Inflammatory macrophage treated with lipopolysaccharide for 4 hours (primary cell): ENCODE measurements at places on chromosomes 1 and 21.
A peak's percentile ranks its signal among the peaks of the same experiment; 100 is the strongest.

GRCh38 chr1:158996998-158997397, 12.7 kb upstream of the IFI16 start:
- DNase-seq = no peak

GRCh38 chr21:35478161-35479064, 429.3 kb upstream of the RUNX1 start:
- peak; percentile 88 for DNase-seq

GRCh38 chr1:87916965-87917364, 588.3 kb downstream of the LMO4 start:
- no peak for DNase-seq

DNA sequence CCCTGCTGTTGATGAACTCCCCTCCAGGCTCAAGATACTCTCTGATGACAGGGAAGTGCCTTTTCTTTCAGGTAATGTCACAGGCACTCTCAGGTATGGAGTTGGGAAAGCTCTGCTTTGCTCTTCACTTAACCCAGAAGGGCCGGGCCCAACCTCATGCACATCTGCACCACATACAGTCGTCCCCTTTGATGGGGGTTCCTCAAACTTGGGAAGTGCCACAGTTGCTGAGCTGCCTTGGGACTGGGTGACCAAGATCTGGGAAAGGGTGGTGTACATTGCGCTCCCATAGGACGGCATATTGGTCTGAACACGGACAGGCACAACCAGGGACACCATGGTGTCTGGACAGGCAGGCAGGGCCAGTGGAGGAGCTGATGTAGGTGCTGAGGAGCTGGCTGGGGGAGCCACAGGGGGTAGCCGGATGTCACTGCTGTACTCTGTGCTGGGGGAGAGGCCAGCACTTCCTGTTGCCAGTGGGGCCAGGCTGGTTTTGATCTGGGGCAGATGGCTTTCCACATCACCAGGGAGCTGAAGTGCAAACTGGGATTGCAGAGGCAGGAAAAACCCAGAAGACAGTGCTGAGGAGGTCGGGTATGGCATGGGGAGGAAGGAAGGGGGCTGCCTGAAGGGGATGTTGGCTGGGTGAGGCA, 96.2 kb upstream of the EDN2 start:
- no peak for DNase-seq

- DNase-seq = no peak
Observed at GRCh38 chr1:208045463-208046260, 134.7 kb upstream of the CD34 start.

DNA sequence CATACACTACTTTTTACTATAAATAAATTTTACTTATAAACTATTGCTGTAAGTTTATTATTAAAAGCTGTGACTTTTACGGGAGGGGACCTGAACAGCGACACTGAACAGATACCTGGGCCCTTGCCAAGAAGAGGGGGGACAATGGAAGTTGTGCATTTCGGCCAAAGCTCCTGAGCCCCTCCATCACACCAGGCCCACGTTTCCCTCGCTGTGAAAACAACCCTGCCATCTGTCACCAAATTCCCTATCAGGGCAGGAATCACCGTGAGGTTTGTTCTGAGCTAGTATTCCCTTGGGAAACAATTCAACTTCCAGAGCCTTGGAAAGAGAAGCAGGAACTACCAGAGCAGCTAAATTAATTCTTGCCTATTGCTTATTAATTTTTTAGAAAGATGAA, 37.0 kb downstream of the VTCN1 start:
- DNase-seq = no peak

- DNase-seq = no peak
Observed at GRCh38 chr1:196467230-196467925, 140.9 kb downstream of the KCNT2 start.

DNA sequence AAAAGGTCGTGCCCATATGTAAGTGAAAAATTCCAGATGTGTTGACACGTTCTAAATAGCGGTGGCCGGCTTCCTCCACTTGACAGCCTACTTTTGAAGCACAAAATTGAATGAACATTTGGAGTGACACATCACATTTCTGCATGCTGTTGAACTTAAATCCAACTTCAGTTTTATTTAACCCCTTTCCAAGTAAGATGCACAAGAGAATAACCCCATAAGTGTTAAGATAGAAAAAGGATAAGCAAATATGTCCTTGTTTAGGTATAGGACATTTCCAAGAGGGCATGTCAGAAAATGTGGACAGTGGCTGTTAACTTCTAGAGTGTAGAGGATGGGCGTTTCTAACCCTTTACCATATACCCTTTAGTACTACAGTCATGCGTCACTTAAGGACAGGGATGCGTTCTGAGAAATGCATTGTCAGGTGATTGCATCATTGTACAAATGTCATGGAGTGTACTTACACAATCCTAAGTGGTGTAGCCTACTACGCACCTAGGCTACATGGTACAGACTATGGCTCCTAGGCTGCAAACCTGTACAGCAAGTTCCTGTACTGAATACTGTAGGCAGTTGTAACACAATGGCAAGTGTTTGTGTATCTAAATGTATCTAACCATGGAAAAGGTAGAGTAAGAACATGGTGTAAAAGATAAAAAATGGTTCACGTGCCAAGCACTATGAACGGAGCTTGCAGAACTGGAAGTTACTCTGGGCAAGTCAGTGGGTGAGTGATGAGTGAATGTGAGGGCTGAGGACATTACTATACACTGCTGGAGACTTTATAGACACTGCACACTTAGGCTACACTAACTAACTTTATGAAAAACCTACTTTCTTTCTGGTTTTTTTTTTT, 9.3 kb upstream of the FAM89A start:
- DNase-seq = peak; percentile 48

GRCh38 chr1:193537266-193538002, 351.0 kb upstream of the B3GALT2 start:
- peak; percentile 82 for DNase-seq

DNA sequence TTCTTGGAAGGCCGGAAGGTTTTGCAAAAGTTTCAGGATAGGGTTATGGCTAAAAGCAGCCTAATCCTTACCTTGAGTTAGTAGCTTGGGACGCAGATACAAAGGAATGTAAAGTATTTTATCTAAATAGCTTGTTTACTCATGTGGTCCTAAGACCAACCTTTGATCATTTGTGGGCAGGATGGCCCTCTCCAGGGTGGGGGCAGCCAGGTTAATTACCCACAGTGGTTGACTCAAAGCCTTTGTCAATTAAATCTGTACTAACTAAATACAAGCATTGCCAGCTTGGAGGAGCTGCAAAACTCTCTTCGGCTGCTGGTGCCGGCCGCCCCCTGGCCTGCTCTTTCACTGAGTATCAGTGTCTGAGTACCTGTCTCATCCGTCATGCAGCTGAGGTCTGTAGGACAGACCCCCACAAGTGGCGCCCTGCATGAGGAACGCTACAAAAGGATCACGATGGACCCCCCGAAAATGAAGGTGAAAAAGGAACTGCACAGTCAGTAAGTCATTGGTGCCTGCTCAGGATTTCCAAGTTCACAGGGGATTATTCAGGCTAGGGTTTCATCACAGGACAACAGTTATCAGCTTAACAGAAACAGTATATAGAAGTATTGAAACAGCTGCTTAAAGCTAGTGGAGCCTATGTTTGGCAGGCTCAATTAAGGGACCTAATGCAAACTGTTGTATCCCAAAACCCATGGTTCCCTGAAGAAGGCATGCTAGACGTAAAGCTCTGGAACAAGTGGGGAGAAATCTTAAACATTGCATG, 212.5 kb upstream of the MAP1LC3C start:
- DNase-seq = no peak

GRCh38 chr1:80218112-80218511, 1211.6 kb upstream of the ADGRL4 start:
- peak; percentile 22 for DNase-seq

GRCh38 chr1:178733972-178734371, 8.9 kb downstream of the RALGPS2 start:
- no peak for DNase-seq

DNA sequence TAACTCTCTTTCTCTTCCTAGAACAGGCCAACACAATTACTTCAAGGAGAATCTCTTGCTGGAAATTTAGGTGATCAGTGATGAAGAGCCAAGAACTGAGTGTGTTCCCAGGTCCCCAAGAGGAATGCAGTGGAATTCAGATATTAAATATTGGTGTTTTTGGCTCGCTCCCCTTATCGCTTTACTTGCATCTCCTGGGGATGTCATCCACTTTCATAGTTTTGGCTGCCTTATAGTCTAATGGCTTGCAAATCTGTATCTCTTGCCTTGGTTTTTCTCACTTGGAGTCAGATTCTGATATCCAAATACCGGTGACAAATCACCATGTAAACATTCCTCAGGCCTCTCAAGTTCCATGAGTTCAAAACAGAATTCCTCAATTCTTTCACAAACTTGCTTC, 151.0 kb upstream of the C1orf87 start:
- no peak for DNase-seq
